ENCODE measurements at places on chromosomes 12 and 14.
A peak's percentile ranks its signal among the peaks of the same experiment; 100 is the strongest.

DNA sequence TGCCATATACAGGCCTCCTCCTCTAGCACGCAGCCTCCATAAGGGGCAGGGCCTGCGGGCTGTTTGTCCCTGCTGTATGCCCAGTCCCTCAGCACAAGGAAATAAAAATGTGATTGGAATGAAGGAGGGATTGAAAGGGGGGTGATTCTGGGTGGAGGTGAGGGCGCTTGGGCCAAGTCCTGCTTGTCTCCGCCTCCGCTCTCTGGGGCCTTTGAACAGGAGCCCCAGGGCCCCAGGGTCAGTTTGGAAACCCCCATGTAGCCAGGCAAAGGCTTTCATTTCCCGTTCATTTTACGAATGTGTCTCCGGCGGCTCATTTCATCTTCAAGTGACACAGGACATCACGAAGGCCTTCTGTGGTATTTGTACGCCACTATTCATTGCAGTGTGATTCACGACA lies 4.5 kb upstream of the CACNA2D4 start:
- DNase-seq = no peak

DNA sequence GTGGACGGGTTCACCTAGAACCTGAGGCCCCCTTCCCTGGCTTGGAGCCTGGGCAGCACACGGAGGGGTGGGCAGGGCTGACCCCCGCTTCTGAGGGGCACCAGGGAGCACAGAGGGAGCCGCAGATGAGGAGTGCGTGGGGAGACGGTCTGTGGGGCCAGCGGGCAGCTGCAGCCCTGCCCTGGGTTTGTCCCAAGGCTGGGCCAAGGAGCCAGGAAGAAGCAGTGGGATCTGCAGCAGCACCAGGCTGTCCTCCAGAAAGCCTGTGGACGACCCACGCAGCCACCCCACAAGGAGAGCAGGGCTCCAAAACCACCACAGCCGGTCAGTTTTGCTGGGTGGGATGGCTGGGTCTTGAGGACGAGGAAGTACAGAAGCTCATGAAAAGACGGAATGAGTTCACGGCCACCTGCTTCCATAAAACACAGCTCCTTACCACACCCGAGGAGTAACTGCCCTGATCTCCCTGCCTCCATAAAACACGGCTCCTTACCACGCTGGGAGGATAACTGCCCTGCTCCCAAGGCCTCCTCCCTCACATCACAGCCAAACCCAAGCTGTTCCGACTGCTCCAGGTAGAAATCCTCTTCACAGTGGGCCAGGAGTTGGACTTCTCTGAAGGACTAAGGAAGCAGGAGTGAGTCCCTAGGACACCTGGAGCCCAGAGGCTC lies 9.9 kb upstream of the GOLGA3 start:
- DNase-seq = no peak

GRCh38 chr12:54259194-54260011 lies 20.5 kb downstream of the CBX5 start:
- DNase-seq = peak; percentile 92

DNA sequence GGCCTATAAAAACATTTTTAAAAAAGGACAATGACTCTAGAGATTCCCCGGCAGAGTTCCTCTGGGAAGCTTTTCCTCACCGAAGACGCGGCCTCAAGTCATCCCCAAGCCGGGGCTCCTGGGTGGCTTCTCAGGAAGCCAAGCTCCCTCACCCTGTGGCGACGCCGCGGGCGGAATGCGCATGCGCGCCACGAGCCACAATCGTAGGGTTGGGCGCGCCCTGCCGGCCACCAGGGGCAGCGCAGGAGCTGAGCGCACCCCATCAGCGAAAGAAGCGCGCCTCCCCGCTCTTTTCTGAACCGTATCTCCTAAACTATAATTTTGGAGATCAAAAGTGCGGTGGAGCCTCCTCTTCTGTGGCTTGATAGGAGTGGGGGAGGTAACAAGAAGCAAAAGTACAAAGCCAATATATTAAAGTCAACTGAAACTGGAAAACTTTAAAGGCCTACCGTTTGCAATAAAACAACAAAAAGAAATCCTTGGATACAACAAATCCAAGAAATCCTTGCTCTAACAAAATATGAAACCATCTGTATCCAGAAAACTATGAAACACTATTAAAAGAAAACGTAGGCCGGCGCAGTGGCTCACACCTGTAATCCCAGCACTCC lies 17.4 kb upstream of the CHFR start:
- DNase-seq = no peak

DNA sequence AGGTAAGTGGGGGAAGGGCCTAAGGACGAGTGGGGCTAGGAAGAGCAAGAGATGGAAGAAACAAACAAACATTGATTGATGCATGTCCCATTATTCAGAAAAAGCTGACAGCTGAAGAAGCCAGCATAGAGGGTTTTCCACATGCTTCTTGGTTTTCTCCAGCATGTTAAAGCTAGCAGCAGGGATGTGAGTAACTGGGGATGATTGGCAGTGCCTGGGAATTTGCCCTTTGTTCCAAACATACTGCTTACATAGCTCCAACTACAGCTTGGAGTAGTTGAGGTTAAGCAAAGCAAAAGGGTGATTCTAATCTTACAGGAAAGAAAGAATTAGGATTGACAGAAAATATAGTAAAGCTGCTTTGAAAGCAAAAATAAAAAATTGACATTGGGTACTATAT lies 68.0 kb upstream of the IFNG-AS1 start:
- no peak for DNase-seq

DNA sequence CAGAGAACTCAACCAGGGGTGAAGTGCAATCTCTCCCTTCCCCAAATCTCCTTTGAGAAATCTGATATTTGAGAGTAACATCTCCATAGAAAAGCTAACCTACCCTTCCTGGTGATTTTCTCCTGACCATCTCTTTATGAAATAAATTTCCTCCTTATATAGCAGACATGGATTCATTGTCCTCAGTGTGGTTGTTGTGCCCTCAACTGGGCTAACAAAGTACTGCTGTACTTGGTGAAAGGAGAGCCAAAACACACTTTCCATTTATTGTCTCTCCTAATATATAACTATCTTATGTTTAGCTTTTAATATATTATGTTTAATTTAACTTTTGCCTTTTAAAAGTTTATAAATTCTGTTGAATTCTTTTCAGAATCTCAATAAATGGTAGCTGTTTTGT lies 65.1 kb upstream of the SLCO1B1 start:
- DNase-seq = no peak

GRCh38 chr12:56987551-56988053 lies 18.7 kb downstream of the ZBTB39 start:
- no peak for DNase-seq

DNA sequence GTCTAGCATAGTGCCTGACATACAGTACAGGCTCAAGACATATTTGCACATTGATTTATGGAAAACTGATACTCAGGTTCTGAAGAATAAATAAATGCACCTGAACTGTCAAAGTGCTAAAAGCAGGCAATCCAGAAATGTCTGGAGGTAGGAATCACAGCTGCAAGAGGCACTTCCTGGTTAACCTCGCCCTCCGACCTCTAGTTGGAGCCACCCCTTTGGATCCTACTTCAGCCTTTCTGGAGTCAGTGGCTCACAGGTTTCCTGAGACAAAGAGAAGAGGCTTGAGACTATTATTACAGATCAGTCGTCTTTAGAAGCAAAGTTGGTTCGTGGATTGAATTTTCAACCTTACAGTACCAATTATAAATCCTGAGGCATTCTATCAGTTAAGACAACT lies 13.0 kb downstream of the TCP11L2 start:
- DNase-seq = no peak

DNA sequence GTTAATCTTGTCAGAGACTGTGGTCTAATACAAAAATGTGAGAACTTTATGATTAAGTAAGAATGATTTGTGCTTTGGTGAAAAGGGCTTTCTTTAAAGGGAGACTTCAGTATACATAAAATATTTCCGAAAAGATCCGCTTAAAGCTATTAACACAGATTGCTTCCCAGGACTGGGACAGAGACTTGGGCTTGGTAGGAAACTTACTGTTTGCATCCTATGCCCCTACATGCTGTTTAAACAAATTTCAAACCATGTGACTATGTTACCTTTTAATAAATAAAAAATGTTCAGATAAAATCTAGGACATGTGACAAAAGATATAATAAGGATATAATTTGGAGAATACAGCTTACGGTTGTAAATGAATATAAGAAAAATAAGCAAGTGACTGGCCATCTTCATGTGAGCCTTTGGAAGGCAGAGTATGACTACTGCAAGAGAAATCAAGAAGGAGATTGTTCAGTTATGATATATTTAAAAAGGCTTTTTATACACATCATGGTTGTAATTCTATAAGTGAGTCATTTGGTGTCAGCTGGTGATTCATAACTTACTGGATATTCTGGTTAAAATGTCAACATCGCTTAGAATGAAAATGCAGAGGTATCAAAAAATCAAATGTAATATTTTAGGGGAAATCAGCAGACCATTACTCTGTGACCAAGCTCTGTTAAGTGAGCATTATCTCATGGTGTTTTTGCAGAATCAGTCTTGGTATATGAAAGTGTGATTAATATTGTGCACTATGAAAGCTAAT lies 234.7 kb upstream of the E2F7 start:
- no peak for DNase-seq

DNA sequence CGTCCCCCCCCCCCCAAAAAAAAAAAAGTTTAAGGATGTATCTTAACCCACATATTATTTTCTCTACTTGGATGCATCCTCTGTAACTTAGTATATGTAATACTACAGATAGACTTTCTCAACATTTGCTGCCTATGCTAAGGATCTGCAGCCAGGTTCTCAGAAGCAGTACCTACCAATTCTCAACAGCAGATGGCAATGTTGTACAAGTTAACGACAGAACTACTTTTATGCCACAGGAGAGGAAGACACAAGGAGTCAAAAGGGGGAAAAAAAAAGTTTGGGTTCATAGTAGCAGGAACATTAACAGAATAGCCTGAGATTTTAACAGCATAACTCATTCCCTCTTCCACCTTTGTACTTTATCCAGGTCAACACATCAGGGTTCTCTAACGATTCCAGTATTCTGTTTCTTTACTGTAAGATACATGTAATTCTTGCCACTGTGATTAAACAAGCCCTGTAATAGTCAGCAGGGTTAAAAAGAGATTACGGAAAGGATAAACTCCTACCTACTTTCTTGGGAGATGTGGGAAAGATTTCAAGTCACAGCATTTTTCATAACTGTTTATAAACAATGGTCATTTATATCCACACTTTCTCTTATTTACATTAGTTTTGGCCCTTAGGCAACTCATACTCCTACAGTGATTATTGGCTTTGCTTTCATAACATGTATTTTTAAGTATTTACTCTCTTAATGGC lies 5.7 kb upstream of the NEK9 start:
- peak; percentile 86 for DNase-seq

DNA sequence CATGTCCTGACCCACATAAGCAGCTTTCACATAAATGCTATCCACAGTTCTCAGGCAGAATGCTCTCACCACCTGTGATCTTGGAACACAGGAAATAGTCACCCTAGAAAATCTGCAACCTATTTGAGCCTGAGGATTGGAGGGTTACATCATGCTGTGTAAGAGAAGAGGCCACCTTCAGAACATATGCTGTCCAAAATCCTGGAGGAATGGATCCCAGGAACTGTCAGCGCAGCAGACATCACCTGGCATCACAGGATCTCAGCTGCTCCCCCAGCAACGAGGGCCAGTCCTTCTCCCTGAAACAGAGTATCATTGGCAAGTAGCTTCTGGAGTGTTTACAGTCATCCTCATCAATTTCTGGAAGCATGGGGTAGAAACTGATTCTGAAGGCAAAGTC lies 63.2 kb upstream of the LTA4H start:
- DNase-seq = no peak

DNA sequence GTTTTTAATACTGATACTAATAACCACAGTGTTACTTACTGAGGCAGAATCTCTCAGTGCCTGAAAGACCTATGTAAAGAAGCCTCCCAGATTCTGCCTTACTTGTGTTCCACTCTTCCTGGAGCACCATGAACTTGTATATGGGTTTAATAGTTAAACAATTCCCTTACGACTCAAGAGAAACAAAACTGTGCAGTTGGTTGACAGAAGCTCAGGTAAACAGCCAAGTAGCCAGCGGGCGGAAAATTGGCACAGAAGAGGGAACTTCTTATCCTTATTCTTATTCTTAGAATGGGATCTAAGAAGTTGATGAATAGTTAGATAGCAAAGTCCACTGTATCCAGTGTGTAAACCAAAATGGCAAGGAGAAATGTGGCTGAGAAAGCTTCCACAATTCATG lies 22.7 kb upstream of the MAGOHB start:
- no peak for DNase-seq

DNA sequence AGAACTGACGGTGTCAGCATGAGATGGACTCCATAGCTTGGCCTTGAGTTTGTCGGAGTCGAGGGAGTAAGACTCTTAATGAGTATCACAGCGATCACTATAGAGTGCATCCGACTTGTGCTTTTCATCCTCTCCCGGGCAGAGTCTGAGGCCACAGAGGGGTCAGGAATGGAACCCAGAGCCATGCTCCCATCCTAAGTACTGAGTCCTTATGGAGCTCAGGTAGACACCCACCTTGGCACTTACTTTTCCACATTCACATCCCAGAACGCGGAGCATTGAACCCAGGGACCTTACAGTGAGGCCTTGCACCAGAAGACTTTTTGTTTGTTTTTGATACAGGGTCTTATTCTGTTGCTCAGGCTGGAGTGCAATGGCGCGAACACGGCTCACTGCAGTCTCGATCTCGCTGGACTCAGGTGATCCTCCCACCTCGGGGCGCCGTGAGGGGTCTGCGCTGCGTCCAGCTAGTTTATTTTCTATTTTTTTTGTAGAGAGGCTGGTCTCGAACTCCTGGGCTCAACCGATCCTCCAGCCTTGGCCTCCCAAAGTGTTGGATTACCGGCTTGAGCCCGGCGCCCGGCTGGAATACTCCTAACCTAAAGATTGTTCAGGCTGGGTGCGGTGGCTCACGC lies 719 bp upstream of the SRSF9 start:
- no peak for DNase-seq

GRCh38 chr14:85483652-85484051 lies 46.3 kb upstream of the FLRT2 start:
- DNase-seq = no peak

GRCh38 chr12:2877953-2878732 lies 1.1 kb downstream of the RHNO1 start:
- no peak for DNase-seq

- no peak for DNase-seq
Observed at GRCh38 chr12:639988-640387, 23.3 kb downstream of the NINJ2 start.

- no peak for DNase-seq
Observed at GRCh38 chr12:879641-880040, 69.9 kb downstream of the RAD52 start.

GRCh38 chr14:54267172-54267571 lies 129.6 kb upstream of the CDKN3 start:
- no peak for DNase-seq
